ENCODE measurements at places on chromosomes 4 and X.

GRCh38 chr4:170011921-170012628, 14.1 kb downstream of the MFAP3L start:
- no peak for DNase-seq

DNA sequence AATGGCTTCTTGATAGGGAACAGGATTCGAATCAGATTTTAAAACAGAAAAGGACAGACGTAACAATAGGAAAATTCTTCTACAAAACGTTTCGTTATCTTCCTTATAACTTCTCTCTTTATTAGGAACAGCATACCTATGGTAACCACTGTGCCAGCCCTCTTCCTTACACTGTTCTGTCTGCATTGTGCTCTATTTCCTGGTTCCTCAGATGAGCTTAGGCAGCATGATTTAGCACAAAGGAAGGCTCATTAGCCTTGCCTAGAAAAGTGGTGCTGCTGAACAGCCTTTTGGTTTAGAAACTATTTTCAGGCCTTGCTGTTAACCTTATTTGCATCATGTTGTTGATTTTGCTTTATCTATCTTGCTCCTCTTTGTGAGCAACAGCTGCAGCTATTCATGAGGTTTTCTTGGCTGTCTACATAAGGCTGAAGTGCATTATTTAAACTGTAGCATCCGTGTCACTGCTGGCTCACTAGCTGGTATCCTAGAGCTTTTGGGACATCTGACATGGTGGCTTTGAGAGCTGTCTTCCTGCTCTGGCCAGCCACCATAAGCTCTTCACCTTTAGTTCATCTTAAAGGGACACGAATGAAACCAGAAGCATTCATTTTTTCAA, 69.9 kb upstream of the NRK start:
- DNase-seq, result peak; percentile 20

GRCh38 chr4:48047896-48048295, 31.3 kb downstream of the NIPAL1 start:
- no peak for DNase-seq

DNA sequence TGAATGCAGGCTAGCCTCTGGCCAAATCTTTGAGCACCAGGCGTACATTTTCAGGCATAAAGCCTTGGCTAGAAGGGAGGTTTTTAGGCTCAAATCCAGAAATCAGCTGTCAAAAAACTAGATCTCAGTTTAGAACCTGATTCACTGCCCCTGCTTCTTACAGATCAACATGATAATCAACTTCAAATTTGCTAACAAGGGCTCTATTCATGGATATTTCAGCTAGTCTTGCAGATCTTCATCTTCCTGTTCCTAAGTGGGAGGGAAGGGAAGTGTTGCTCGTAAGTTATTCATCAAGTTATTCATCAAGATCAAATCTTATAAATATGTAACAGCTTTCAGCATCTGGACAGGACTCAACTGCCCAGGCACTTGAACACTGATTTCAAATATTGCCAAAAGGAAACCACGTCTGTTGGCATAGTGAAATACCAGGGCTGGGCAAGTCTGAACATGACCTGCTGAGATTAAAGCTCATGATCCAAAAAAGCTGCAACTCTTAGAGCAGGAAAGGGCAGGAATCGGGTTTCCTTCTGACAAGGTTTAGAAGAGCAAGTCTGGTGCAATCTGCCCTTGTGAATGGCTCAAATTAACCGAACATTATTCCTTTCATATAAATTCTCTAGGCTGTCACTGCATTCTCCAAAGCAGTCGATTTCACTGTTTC, 200.3 kb downstream of the PDGFC start:
- peak; percentile 54 for DNase-seq

DNA sequence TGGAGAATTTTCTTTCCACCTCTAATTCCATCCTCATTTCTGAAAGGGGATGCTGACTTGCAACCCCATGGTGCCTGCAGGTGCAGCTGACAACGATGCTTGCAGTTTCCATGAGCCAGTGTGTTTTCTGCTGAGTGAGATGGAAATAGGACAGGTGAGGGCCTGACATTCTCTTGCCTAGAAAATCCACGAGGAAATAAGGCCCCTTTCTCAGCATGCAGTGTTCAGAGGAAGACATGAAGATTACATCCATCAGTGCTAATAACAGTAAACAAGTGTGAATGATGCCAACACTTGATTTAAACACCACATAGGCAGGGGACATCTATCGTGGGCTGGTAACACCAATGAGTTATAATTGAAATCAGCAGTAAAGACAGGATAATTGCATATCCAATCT, 237.3 kb downstream of the NLGN4X start:
- no peak for DNase-seq

DNA sequence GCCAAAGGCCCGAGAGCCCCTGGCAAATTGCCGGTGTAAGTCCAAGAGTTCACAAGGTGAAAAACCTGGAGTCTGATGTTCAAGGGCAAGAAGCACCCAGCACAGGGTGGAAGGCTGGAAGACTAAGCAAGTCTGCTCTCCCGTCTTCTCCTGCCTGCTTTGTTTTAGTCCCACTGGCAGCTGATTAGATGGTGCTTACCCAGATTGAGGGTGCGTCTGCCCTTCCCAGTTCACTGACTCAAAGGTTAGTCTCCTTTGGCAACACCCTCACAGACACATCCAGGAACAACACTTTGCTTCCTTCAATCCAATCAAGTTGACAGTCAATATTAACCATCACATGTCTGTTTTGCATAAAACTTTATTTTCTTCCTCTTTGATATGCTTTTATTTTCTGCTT, 157.4 kb downstream of the HS3ST1 start:
- no peak for DNase-seq

GRCh38 chrX:131812847-131813825, 210.0 kb upstream of the STK26 start:
- DNase-seq, result no peak

GRCh38 chr4:101009471-101009870, 337.9 kb downstream of the PPP3CA start:
- DNase-seq, result no peak
